NCI-H1417 treated with DMSO at 0.1 percent for 48 hours (cell line): ENCODE measurements at places on chromosomes 7 and 10.

GRCh38 chr7:84629216-84629615 lies 434.6 kb upstream of the SEMA3A start:
- no peak for DNase-seq

DNA sequence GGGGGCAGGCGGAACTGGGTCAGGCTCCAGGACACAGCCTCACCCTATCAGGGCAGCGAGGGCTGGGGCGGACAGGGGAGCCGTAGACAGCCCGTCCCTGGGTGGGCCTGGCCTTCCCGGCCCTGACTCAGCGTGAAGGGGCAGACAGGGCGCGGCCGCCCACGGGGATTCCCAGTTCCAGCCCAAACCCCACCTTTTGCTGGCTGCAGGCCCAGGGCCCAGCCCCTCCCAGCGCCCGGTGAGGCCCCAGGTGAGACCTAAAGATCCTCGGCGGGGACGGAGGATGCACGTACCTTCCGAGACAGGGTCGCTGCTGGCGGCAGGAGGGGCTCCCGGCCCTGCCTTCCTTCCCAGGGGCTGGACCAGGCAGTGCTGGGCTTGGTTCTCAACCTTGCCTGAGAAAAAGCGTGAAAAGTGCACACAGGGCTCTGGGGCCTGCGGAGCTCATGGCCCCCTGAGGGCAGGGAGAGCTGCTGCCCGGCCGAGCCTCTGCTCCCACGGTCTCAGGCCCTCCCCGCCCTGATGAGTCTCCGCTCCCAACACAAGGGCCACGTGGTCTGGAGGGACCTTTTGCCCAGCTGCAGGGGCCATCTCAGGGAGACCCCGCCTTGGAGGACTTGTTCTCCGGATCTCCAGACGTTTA lies 43.9 kb upstream of the DNAJB6 start:
- no peak for DNase-seq

DNA sequence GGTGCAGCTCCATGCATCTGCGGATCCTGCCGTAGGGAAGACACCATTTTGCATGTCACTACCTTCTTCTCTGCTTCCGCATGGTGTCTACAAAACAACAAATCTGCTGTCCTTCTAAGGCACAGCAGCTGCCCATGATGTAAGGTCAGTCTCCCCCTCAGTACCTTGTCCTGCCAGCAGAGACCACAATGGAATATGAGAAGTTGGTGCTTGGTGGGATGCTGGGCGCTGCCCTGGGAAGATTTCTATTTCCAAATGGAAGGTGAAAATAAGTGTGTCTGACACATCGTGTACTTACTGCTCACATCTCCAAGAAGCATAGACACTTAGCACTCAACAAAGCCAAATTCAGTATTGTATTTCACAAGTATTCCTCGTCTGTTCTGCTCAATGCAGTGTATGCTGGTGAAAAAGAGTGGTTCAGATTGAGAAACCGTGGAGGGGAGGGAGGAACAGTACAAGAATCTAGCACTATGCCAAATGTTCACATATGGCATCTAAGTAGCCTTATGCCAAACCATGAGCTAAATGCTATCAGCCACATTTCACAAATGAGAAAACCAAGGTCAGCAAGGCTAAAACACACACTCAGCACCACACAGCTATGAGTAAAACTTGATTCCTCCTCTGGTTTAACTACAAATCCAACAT lies 95.0 kb downstream of the GRB10 start:
- no peak for DNase-seq

- DNase-seq: no peak
Measured at GRCh38 chr10:65497837-65498236, 1428.0 kb upstream of the LRRTM3 start.

- no peak for DNase-seq
Measured at GRCh38 chr7:8991159-8991558, 557.8 kb downstream of the NXPH1 start.

GRCh38 chr7:70586822-70587221 lies 545.1 kb upstream of the GALNT17 start:
- no peak for DNase-seq

DNA sequence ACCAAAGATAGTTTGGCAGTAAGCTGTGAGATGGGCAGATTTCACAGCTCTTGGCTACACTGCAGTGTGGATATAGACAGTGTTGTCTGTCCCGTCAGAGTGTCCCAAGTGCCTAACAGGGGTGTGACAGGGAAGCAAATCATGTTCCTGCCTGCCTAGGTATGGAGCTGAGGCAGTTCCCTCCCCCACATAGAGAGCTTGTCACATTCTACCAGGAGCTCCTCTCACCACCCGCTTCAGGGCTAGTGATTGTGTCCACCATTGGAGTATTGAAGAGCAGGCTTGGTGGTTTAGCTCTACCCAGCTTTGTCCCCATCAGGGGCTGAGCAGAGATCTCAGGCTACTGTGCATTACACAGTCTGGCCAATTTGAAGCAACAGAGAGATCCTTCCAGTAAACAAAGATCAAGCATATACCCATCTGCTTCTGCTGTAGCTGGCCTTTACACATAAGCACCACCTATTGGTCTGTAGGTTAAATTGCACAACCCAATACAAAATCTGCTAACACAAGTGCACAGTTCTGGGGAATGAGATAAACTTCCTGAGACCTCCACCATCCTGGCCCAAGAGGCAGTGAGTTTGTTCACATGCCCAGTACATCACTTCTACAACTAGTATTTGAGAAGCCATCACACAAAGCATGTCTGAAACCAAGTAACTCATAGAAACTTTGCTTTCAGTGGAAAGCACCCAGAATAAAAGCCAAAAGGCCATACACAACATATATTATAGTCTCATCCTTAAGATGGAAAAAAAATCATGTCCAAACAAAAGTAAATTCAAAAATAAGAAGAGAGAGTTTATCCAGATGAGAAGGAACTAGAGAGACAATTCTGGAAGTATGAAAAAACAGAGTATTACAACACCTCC lies 67.3 kb downstream of the GLCCI1 start:
- DNase-seq: no peak

DNA sequence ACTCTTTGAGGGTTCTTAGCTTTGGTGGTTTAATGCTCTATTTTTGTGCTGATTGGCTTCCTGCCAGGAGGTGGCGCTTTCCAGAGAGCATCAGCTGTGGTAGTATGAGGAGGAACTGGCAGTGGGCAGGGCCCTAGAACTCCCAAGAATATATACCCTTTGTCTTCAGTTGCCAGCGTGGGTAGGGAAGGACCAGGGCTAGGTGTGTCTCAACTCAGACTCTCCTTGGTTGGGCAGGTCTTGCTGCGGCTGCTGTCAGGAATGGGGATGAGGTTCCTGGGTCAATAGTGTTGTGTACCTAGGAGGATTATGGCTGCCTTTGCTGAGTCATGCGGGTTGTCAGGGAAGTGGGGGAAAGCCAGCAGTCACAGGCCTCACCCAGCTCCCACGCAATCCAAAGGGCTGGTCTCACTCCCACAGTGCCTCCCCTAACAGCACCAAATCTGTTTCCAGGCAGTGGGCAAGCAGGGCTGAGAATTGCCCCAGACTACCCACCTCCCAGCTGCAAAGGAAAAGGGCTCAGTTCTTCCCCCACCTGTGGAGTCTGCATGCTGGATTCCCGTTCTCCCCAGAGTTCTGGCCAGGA lies 191.5 kb downstream of the PHTF2 start:
- no peak for DNase-seq

GRCh38 chr10:122884166-122884565 lies 4.8 kb upstream of the FAM24B start:
- no peak for DNase-seq

DNA sequence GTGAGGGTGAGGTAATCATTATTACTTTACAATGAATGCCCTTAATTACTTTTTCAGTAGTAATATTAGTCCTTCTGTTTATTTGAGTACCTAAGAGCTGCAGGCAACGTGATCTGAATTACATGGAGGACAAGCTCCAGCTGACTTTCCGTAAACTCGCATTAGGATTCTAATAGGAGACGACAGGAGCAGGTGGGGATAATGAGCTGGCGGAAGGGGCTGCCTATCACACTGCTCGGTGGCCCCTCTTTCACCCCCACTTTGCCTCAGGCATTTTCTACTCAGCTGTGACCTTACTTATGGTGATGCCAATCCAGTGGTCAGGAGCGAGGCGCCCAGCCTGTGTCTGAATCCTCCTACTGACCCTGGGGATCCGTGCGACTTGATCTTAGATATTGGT lies at the start of gene C7orf33:
C7orf33 (plus strand) TSS at position 296 of the 400 bp plus-strand sequence. CDS start 160 bp downstream, outside the sequence.
- peak; percentile 70 for DNase-seq

GRCh38 chr10:113127901-113128283 lies 177.8 kb downstream of the TCF7L2 start:
- no peak for DNase-seq
